NCI-H1436 (cell line): ENCODE measurements at places on chromosomes 6 and 20.
A peak's percentile ranks its signal among the peaks of the same experiment; 100 is the strongest.

GRCh38 chr6:26022132-26022472 lies 59.5 kb downstream of the TRIM38 start:
- peak; percentile 79 for DNase-seq

- no peak for DNase-seq
Observed at GRCh38 chr20:35311409-35311808, 19.2 kb upstream of the FAM83C start.

GRCh38 chr6:89479897-89480296 lies 46.9 kb downstream of the ANKRD6 start:
- no peak for DNase-seq

DNA sequence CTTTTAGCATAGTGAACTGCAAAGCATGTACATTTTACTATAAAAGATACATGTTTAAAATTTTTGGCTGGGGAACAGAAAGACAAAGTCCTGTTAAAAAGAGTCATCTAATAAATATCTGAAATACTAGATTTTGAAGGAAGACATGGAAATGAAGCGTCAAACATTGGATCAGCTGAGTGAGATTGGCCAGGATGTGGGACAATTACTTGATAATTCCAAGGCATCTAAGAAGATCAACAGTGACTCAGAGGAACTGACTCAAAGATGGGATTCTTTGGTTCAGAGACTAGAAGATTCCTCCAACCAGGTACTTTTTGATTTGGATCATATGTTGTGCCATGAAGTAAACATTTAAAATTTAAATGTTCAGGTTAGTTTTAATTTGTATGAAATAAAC lies 162.3 kb downstream of the UTRN start:
- DNase-seq: no peak

GRCh38 chr20:58673119-58673518 lies 19.5 kb upstream of the NPEPL1 start:
- no peak for DNase-seq

GRCh38 chr20:33600981-33601380 lies 61.1 kb upstream of the C20orf144 start:
- no peak for DNase-seq

- no peak for DNase-seq
Observed at GRCh38 chr6:85348643-85349042, 101.2 kb upstream of the NT5E start.

DNA sequence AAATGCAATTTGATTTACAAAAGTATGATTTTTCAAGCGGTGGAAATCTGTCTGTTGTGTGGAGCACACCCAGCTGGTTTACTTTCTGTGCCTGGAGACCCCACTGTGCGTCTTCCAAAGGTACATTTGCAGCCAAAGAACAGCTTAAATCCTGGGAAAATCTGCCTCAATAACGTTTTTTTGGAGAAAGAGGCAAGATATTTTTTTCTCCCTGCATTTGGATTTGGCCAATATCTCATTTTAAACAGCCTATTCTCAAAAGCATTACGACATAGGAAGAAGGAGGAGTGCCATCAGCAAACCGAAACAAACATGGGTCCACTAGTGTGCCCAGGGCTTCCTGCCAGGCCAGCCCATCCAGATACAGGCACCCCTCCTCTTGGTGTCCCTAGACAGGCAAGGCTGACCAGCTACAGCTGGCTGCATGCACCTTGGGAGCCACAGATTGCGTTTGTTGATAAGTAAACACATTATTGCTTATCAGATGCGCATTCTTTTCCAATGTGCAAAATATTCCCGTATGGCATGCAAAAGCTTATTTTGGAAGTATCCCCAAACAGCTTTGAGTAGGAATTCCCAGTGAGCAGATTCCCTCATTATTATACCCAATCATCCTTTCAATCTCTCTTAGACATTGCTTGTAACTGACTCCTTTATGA lies 184.5 kb upstream of the MARCKS start:
- no peak for DNase-seq

DNA sequence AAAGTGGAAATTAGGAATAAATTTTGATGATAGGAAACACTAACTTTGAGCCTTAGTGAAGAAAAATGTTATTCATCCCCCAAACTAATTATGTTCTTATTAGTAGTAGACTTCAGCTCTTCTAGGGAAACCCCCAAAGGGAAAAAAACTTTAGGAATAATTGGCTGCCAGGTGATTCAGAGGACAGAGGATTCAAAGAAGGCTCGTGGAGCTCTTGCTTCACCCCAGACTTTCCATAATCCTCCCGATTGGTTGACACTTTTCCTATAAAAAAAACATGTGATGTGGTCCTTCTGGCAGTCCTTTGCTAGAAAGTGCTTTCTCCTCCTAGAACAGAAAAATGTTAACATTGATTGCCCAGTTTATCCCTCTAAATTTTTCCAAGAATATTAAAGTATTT lies 5.6 kb upstream of the CCDC170 start:
- no peak for DNase-seq

DNA sequence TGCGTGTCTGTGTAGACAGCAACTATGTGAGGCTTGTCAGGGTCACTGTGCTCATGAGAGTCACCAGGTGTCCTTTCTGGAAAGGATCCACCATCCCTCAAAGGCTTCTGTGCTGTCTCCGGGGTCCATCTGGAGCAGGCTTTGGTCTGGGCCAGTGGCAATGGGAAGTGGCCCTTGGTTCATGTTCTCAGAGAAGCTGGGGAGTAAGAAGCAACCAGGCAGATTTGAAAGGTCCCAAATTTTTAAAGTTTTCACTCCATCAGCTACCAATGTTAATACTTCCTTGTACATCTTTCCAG lies 68.2 kb downstream of the GCNT2 start:
- DNase-seq: no peak

GRCh38 chr6:75926293-75927168 lies 145.9 kb downstream of the IMPG1 start:
- no peak for DNase-seq

DNA sequence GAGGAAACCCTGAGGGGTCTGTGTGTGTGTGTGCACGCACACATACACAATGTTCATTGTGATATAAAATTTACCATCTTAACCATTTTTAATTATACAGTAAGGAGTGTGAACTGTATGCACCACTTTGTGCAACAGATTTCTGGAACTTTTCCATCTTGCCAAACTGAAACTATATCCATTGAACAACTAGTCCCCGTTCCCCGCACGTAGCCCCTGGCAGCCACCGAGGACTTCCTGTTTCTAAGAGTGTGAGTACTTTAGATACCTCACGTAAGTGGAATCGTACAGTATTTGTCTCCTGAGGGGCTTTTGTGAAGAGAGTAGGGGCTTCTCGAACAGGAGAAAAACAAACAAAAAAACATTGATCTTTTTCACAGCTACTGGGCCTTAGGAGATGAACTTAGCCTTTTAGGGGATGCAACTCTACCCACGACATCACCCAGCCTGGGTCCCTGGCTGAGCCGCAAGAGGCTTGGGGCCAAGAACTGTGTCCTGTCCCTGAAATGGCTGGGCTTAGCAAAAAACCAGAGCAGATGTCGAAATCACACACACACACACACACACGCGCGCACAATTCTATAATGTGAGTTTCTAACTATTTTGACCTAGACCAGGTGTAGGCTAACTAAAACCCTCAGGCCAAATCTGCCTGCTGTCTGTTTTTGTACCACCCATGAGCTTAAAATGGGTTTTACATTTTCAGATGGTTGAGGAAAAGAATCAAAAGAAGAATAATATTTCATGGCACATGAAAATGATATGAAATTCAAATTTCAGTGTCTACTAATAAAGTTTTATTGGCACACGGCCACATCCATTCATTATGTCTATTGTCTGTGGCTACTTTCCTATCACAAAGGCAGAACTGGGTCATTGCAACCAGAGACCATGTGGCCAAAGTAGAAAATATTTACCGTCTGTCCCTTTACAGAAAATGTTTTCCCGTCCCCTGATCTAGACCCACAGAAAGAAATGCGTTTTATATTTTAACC lies 144.2 kb downstream of the EYA2 start:
- peak; percentile 5 for DNase-seq

DNA sequence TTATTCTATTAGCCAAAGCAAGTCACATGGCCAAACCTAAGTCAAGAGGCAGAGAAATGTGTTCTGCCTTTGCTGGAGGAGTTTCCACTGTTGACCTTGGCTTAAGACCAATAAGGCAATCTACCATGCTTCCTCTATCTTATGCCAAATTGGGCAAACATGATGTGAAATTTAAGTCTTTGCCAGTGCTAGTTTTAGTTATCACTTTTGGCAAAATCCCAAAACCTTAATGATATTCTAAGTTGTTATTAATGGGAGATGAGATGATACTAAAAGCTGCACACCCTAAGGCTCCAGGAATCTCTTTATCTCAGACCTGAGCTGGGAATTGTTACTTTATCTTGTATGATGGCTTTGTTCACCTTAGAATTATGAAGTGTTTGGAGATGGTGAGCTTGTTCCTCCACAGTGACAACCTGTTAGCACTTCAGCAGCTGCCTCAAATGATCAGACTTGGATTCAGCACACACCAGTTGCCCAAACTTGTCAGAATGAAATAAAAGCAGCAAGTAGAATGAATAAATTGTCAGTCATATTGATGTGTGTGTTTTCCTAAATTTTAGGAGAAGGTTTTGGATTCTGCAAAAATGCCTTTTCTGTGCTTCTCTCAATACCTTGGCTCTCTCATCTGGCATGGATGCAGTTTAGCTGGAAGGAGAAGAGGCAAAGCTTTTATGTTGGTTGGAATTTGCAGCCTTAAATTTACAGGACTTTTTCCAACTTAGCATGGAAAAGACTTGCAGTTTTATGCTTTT lies 49.3 kb downstream of the RIN2 start:
- peak; percentile 63 for DNase-seq

DNA sequence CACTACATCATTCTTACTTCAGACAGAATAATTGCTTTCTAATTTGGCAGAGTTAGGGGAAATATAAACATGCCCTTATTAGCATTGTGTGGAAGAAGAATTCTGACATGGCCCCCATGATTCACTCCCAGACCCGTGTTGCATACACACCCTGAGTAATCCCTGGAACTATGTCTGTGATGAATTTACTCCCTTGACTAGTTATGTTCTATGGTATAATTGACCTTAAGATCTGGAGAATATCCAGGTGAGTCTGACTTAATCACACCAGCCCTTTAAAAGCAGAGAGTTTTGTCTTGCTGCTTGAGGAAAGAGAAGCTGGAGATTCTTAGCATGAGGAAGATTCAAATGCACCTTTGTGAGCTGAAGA lies 262.9 kb downstream of the SOX4 start:
- DNase-seq: no peak

- DNase-seq: no peak
Observed at GRCh38 chr6:21731411-21732031, 138.0 kb downstream of the SOX4 start.

- DNase-seq: no peak
Observed at GRCh38 chr6:14932485-14933182, 313.2 kb upstream of the JARID2 start.

DNA sequence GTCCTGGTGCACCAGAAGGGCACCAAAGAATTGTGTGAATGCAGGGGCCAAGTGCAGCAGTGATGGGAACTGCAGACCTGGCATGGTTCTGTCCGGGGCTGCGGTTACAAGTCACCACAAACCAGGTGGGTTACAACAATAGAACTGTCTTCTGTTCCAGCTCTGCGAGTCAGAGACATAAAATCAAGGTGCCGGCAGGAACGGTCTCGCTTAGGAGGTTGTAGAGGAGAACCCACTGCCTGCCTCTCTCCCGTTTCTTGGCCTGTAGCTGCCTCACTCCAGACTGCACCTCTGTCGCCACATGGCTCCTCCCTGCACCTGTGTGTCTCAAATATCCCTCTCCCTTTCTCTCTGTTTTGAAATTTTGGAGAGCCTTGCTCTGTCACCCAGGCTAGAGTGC lies 143.3 kb downstream of the TAF4 start:
- no peak for DNase-seq

GRCh38 chr6:33197431-33198048 lies 2.9 kb downstream of the RXRB start:
- DNase-seq: peak; percentile 41

- DNase-seq: no peak
Observed at GRCh38 chr6:37491171-37491829, 8.4 kb downstream of the CCDC167 start.

GRCh38 chr6:82976179-82976578 lies 89.5 kb downstream of the UBE3D start:
- DNase-seq: no peak

DNA sequence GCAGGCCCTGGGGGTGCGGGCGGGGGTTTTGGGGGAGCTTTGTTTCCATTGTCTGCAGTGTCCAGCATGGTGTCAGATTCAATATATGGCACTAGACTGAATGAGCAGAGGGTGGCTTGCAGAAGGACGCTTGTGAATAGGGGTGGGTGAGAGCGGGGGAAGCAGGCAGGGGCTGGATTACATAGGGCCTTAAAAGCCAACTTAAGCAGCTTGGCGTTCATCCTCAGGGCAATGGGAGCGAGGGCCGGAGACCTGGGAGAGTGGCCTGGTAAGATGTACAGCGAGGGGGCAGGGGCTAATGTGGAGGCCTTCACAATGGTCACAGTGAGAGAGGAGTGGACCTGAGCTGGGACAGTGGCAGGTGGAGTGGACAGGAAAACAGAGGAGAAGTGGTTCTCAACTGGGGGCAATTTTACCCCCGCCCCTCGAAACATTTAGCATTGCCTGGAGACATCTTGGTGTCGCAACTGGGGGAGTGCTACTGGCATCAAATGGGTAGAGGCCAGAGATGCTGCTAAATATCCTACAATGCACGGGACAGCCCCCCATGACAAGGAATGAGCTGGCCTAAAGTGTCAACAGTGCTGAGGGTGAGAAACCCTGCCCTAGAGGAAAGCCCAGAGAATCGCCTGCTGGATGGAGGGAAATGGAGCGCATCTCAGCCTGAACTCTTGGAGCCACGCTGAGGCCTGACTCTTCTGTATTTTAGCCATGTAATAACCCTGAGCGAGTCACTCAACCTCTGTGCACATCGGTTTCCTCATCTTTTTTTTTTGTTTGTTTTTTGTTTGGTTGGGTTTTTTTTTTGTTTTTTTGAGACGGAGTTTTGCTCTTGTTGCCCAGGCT lies 15.1 kb upstream of the BAK1 start:
- DNase-seq: no peak

DNA sequence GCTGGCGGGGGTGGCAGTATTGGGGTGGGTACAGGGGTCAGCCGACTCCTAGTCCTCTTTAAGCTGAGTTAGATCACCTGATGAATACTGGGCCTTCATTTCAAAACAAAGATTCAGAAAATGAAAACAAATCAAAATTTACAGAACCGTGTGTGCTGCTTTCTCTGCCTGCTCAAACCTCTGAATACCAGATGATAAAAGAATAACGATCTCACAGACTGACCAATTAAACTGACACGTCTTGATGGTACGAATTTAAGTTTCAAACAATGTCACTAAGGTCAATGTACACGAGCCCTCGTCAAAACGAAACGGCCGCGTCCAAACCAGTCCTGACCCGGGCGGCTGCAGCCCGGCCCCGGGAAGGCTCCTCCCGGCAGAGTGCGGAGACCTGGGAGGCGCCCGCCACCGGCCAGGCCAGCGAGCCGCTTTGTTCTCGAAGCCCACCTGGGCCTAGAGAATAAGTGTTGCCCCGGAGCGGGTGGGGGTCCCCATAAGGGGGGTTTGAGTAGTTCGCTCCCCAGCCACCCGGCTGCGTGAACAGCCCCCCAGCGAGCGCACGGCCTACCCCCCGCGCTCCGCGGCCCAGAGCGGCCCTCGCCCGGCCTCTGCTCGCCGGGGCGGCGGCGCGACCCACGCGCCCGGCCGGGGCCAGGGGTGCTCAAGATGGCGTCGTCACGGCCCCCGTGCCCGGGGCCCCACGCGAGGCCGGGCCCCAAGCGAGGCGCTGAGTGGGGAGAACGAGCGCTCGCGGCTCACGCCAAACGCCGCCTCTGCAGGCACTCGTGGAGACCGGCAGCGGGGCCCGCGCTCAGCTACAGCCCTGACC lies 728 bp downstream of the PSMA7 start:
- DNase-seq: no peak

- no peak for DNase-seq
Observed at GRCh38 chr6:111952821-111953540, 79.7 kb upstream of the FYN start.
